Stimulated activated CD4-positive, alpha-beta T cell treated with anti-CD3 and anti-CD28 coated beads, Interleukin-4, amount 100 ng/mL, for 48 hours (primary cell): ENCODE measurements at places on chromosomes 3 and 15.

GRCh38 chr3:106144030-106144429 is 275.2 kb upstream of the CBLB start:
- no peak for DNase-seq

GRCh38 chr3:115286529-115287197 is 139.6 kb upstream of the ZBTB20 start:
- DNase-seq: no peak

- no peak for DNase-seq
Observed at GRCh38 chr15:59291213-59291549, 81.5 kb downstream of the MYO1E start.

DNA sequence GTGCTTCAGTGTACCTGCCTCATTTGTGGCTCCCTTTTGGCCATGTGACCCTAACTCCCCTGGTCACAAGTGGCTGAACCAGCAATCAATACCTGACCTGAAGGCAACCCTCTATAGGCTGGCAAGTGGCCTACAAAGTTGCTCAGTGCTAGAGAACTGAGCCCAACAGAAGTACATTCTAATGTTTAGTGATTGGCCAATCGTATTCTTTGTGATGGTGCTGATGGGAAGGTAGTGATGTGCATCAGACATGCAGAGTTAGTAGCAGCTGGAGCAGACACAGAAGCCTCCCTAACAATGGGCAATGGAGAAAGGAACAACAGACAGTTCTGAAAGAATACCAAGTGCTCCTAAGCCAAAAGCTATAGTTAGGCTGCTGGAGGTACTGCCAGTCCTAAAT is 10.4 kb upstream of the ATOSA start:
- no peak for DNase-seq

DNA sequence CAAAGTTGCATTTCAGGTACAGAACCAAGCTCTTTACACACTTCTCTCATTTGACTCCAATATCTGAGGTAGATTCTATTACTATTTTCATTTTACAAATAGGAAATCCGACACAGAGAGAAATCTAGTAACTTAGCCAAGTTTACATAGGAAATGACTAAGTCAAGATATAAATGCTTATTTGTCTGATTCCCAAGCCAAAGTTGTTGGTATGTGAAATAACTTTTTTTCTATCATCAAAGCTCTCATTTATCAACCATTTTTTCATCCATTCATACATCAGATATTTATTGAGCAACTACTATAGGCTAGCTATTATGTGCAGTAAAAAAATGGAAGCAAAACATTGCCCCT is 89.2 kb upstream of the MITF start:
- no peak for DNase-seq

GRCh38 chr3:169082076-169082475 is 581.4 kb downstream of the MECOM start:
- no peak for DNase-seq

GRCh38 chr3:141021261-141021660 is 29.9 kb upstream of the SPSB4 start:
- DNase-seq: no peak

DNA sequence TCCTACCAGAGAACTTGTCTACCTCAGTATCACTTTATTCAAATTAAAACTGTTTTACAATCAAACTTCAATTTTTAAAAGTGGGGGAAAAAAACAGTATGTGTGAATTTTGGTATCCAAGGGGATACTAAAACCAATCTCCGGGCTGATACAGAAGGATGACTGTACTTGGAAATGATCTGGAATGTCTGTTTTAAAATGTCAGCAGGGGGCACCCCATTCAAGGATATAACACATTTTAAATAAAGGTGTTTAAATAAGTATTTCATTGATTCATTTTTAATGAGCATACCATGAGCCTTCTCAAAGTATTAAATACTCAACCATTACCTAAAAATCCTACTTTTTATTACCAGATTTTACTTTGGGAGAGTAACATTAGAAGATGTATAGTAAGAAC is 67.9 kb downstream of the ULK4 start:
- DNase-seq: no peak

- DNase-seq: no peak
Observed at GRCh38 chr15:82126346-82126745, 80.5 kb upstream of the MEX3B start.
